ENCODE measurements at places on chromosomes 2 and 18.

DNA sequence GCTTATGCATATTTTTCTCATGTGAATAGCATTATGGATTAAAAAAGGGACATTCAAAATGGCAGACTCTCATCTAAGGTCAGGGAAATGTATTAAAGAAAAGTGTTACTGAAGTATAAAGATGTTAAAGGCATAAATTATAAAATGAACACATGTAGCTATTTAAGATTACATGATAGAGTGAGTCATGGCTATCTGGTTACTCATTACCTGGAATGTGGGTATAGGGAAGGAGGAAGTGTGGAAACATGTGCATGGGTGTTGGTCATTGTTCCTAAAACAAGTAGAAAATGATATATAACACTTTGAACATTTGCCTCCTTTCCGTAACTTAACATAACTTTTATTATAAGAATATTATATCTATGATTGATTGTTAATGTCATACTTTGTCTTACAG is 66.4 kb downstream of the MYO1B start:
- DNase-seq, result no peak

- no peak for DNase-seq
Measured at GRCh38 chr2:115162494-115163293, 720.3 kb downstream of the DPP10 start.

- DNase-seq, result no peak
Measured at GRCh38 chr2:169173876-169174275, 104.5 kb downstream of the DHRS9 start.

GRCh38 chr2:9114458-9114857 is 92.2 kb upstream of the ASAP2 start:
- no peak for DNase-seq

- no peak for DNase-seq
Measured at GRCh38 chr18:26519114-26519513, 29.2 kb downstream of the KCTD1 start.

GRCh38 chr18:45245091-45245511 is 370.2 kb upstream of the SLC14A2 start:
- no peak for DNase-seq

- no peak for DNase-seq
Measured at GRCh38 chr2:54639609-54640008, 83.9 kb upstream of the EML6 start.

Data from hematopoietic multipotent progenitor cell treated with erythropoietin and hydrocortisone succinate and interleukin-3 and kit ligand, for 17 days (in vitro differentiated cells).